ENCODE measurements at places on chromosomes 7 and 10.
A peak's percentile ranks its signal among the peaks of the same experiment; 100 is the strongest.

GRCh38 chr7:138878856-138879255 is 80.9 kb upstream of the ATP6V0A4 start:
- peak; percentile 32 for DNase-seq

DNA sequence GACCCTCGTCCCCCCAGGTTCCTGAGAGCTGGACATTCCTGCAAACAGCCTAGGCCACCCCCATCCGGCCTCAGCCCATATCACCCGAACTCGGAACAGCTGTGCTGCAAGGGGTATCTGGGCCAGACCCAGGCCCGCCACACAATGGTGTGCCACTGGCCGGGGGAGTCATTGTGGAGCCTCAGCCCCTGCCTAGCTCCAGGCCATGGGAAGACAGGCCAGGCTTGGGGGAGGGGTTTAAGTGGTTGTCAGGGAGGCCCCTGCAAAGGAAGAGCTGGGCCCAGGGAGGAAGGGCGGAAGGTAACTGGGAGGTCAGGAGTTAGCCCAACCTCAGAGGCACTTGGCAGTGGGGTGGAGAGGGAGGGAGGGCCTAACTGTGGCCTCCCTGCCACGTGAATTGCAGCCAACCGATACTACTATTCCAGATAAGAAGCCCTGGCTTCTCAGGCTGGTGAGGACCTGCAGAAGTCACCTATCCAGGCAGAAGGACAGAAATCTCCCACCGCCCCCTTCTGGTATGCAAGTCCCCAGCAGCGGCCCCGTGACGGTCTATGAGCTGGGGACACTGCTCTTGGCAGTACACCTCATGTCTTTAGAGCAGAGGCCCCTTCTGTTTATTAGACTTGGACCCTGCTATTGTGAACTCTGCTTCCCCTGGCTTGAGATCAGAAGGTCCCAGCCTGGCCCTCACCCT is 26.8 kb downstream of the VSIR start:
- peak; percentile 77 for DNase-seq

DNA sequence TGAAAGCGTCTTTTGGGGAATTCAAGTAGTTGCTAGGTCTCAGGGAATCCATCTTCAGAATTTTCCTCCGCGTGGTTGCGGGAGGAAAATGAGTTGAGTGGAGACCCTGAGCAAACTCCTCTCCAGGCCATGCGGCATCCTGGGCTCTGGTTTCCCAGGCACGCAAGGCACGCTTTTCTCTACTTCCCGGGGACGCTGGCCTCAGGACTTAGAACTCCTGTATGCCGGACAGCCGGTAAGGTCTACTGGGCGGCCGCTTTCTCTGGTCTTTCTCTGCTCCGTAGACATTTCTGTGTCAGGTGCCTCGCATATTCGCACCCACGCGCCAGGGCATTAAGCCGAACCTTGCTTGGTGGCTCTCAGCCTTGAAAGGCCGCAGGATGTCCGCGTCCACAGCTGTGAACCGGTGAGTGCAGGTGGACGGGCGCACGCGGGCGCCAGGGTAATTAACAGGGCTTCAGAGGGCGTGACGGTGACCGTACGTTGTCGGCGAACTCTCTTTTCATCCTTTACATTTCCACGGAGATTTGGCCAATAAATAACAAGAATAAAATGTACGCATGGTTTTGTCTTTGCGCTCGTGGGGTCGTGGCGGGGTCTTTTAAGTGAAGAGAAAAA is 992 bp upstream of the RBM20 start:
- DNase-seq: peak; percentile 33

DNA sequence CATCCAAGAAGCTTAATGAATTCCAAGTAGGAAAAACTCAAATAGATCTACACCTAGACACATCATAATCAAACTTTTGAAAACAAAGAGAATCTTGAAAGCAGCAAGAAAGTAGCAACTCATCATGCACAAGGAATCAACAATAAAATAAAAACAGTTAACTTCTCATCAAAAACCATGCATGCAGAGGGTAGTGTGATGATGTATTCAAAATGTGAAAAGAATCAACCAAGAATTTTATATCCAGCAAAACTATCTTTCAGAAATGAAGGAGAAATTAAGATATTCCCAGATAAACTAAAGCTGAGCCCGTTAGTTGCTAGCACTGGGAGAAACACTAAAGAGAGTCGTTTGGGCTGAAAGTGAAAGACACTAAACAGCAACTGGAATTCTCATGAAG is 4.3 kb upstream of the PARP12 start:
- no peak for DNase-seq

DNA sequence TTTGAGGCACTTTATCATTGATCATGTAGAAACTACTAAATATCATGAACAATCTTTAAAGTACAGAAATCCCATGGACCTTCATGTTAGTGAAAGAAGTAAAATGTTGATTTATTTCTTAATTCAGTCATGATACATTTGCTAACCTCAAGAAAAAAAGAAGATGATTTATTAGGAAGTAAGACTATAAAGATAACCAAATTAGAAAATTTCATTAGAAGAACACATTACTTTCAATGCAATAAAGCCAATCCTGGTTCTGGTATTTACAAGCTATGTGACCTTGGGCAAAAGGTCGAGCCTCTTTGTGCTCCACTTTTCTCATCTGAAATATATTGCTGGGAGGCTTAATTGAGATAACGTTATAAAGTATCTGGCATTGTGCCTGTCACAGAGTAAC is 365.0 kb downstream of the KIF20B start:
- no peak for DNase-seq

- DNase-seq: no peak
These were observed 71.1 kb downstream of the CFAP58 start for GRCh38 chr10:104424719-104425118.

Measured in hepatocyte (in vitro differentiated cells).